ENCODE measurements at places on chromosomes 3 and 15.

DNA sequence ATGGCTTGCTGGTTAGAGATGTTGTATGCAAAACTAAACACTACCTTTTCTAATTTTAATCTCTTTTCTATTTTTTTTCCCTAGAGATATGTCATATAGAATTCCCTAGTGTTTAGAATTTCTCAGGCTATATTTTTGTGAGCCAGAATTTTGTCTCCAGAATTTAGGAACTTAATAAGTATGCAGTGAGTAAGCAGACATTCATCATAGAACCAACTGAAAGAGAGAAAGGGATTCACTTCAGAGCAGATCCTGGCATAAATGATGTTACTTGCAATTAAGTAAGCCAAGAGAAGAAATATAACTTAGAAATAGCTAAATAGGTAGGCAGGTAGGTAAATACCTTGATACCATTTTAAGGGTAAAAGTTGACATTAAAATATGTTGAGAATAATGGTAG lies 288.9 kb downstream of the ZNF385D start:
- no peak for DNase-seq

GRCh38 chr15:90401495-90401894 lies 13.5 kb downstream of the IQGAP1 start:
- no peak for DNase-seq

DNA sequence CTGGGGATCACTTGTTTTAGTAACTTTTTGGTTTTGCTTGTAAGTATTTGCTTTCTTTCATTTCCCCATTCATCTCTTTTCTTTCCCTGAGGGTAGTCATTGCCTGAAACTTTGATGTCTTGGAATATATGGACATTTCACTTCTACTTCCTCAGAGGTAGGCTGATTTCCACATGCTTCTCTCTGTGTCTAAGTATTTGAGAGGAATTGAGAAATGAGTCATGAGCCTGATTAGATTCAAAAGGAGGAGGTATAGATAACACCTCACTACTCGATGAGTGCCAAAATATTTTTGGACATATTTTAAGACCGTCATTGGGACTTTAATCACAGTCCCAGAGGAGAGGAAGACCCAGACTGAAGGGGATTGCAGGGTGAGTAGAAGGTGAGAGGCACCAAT lies 480.1 kb upstream of the SGO1 start:
- DNase-seq: no peak

DNA sequence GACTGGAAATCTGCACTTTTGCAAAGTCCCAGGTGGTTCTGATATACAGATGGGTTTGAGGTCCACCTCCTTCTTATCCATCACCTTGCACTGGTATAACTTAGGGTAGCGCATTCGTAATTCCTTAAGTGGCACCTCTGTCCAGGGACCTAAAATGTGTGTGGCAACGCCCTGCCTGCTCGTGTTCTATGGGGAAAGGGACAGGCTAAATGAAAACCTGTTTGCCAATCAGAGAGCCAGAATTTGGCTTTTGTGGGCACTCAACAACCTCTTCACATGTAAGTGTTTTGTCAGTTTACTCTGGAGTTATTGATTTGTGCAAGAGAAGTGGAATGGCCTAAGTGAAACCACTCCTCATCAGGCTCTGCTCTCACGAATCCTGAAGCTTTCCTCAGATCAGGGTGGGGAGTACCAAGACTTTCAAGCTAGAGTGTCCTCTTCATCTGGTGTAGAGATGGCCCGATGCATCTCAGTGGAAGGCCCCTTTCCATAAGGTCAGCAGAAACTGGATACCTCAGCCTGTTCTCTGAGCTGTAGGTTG lies 138.3 kb downstream of the ALDH1A2 start:
- no peak for DNase-seq

DNA sequence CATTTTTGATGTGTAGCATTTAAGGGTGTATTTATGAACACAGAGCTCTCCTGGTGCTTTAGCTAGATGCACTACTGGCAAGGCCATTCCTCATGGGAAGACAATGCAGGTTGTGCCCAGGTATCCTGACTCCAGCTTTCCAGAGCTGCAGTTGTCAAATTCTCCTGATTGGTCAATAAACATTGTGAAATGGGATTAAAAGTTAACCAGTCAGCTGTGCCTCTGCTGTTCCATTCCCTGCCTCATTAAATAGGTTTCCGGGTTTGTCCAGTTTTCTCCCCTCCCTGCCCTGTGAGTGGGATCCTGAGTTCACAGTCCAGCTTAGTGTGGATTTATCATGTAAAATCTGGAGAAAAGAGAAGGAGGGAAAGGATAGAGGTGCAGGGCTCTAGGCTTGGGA lies 207.3 kb downstream of the SQOR start:
- no peak for DNase-seq

DNA sequence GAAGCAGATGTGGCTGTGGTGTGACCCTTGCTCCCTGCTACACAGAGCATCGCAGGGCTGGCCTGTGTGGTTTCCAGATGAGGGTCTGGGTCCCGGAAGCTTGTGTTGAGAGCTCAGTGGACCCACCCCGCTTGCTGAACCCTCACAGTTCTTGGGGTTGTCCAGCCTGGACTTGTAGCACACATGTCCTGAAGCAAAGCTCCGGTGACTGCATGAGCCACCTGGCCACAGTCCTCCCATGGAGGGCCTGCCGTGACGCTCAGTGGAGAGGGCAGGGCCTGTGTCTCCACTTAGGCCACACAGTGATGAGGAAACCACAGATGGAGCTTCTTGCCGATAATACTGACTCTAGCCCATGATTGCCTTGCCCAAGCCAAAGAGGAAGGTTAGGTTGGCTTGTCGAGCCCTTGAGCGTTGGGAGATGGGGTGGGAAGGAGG lies 62.6 kb downstream of the RGMA start:
- DNase-seq: no peak

GRCh38 chr3:127351321-127351720 lies 63.5 kb upstream of the PRR20G start:
- DNase-seq: no peak

DNA sequence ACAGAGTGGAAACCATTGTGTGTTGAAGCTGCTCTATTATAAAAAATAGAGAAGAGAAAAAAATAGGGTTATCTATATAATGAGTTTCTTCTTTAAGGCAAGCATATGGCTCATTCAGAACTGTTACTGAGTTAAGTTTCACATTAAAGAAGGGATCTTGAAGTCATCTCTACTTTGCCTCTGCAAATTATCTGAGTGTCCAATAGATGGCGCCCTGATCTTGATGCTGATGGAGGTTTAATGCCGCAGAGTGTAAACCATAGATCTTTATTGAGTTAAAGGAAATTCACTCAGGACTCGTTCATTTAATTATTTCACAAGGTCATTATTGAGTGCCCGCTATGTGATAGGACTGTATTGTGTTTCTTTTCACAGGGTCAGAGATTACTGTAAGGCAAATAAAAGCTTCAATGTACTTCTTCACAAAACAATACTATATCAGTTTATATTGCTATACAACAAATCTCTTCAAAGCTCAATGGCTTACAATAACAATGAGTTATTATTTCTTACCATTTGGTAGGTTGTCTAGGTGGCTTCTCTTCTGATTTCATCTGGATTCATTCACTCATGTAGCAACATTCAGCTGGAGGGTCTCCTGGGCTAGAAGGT lies 171.4 kb downstream of the NSUN3 start:
- DNase-seq: peak; percentile 54

DNA sequence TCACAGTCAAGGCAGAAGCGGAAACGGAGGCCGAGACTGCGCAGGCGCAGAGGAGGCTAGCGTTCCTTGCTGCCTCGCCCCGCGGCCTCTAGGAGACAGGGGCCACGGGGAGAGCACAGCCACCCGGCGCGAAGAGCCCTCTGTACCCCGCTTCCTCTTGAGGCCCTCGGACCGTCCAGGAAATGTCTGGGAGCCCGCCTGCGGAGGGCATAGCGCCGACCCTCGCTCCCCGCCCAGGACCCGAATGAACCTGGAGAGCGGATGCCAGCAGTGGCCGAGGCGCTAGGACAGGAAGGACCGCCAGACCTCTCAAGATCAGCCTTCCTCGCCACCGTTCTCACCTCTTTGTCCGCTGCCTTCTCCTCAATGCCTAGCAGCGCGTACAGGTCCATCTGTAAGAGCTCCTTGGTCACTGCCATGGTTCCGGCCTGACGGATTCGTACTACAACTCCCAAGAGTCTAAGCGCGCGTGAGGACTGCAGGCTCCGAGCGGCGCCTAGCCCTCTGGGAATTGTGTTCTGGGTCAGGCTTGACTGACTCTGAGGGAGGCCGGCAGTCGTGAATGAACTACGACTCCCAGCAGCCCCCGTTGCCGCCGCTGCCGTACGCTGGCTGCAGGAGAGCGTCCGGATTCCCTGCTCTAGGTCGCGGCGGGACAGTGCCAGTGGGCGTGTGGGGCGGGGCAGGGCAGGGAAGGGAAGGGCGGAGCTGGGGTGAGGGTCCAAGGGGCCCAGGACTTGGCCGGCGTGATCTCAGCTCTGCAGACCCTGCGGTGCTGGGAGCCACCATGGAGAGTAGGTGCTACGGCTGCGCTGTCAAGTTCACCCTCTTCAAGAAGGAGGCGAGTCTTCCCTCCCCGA lies at the start of the genes DNAJC17 and ZFYVE19:
DNAJC17 (minus strand) TSS at position 446 of the 860 bp plus-strand sequence; CDS start at position 419, 27 bp downstream.
ZFYVE19 (plus strand) TSS at position 62 of the 860 bp plus-strand sequence; CDS start at position 563, 501 bp downstream.
- peak; percentile 99 for DNase-seq

DNA sequence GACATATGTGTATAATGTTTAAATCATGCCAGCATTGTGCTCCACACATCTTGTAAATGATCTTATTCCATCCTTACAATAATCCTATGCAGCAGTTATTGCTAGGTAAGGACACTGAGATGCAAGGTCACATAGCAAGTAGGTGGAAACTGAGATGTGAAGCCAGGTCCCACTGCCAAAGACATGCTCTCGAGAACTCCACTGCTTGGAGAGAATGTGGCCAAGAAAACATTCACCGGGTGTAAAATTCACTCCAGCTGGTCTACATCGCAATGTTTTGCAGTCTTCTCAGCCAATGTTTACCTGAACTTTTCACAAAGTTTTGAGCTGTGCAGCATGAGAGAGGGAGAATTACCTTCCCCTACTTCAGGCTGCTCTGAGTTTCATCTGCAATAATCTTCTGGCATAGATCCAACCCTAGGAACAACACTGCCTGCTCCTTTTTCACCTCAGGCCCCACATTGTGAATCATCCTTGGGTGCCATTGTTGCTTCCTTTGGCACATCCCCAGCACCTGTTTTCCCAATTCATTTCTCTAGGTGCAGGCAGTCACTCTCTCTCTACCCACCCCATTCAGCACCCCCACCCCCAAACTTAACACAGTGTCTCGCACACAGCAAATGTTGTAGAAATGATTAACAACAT lies 53.5 kb upstream of the PRTG start:
- peak; percentile 46 for DNase-seq

GRCh38 chr3:37745076-37745475 lies 116.6 kb upstream of the CTDSPL start:
- no peak for DNase-seq

- no peak for DNase-seq
Observed at GRCh38 chr3:74832925-74833324, 218.5 kb upstream of the CNTN3 start.

DNA sequence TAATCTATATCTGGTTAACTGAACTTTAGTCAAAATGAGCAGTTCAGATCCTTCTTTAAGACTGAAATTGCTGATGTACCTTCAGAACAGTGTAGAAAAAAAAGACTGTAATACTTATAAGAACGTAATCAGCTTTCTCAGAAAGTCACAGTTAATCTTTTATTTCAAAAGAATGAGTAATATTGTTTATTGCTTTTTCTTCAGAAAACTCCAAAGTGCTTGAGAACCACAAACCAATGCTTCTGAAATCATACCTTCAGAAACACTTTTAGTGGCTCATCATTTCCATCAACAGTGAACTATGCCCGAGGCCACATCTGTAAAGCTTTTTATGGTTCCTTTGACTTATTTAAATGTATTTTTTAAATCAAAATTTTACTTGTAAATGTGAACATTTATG lies 33.3 kb upstream of the CLASP2 start:
- DNase-seq: peak; percentile 56

DNA sequence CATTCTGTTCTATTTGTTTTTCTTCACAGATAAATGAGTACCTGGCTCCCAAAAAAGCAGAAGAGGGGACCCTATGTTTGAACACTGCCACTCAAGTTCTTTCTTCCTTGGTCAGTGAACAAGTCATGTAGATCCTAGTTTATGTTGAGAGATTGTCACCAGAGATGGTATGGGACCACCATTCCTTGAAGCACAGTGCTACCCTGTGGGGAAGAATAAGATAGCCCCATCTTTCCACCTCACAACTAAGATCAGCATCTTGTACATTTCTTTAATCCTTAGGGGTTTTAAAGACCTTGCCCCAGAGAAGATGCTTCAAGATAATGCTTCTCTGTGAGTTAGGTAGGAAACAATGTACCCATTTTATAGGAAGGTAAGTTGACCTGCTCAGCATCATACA lies 233.5 kb upstream of the WNT5A start:
- DNase-seq: peak; percentile 80

- DNase-seq: no peak
Observed at GRCh38 chr3:137866933-137867332, 102.8 kb downstream of the SOX14 start.

GRCh38 chr15:57655809-57656208 lies 50.7 kb upstream of the POLR2M start:
- no peak for DNase-seq

- DNase-seq: peak; percentile 8
Observed at GRCh38 chr15:60237446-60237845, 160.3 kb downstream of the ANXA2 start.

GRCh38 chr3:112002096-112002971 lies 3.6 kb downstream of the TAGLN3 start:
- peak; percentile 41 for DNase-seq

- no peak for DNase-seq
Observed at GRCh38 chr3:133037436-133037835, 755 bp upstream of the TMEM108 start.

DNA sequence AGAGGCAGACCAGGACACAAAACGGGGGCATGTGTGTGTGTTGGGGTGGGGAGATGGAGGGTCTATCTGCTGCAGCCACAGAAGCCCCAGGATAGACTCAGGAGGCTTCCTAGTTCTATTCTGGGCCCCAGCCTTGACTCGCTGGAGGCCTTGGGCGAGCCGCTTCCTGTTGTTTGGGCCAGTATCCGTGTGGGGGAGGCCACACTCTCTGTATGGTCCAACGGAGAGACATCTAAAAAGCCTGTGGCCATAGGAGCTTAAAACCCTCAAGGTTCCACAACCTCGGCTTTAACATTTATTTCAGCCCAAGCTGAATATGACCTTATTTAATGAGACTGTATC lies 32.8 kb downstream of the POC1A start:
- DNase-seq: no peak

GRCh38 chr15:60414016-60414682 lies 16.4 kb upstream of the ANXA2 start:
- DNase-seq: peak; percentile 71

Data from iris pigment epithelial cell (primary cell).